Stomach (tissue), 19 donors: ENCODE measurements at places on chromosomes 2 and 18. TPM values are rescaled to one million over a fixed set of nuclear protein-coding genes. Genes with fewer than 3 reads are reported as not detected.

ICOS gene
- not detected for total RNA-seq

SP110 gene
- 4.6 TPM for total RNA-seq

EPB41L3 gene
- total RNA-seq: 71.0 TPM

FRZB gene
- total RNA-seq: 13.6 TPM

HOXD3 gene
- total RNA-seq: not detected

COPS9 gene
- 80.9 TPM for total RNA-seq

AFTPH gene
- 58.9 TPM for total RNA-seq

WBP1 gene
- 15.9 TPM for total RNA-seq

CCDC74A gene
- 3.7 TPM for total RNA-seq

C2orf78 gene
- not detected for total RNA-seq

ANO7 gene
- 61.3 TPM for total RNA-seq

RAB31 gene
- total RNA-seq: 23.5 TPM

CFAP221 gene
- 1.3 TPM for total RNA-seq

FAM124B gene
- 0.72 TPM for total RNA-seq

IMPA2 gene
- 138 TPM for total RNA-seq

RGPD4 gene
- not detected for total RNA-seq

CHRND gene
- not detected for total RNA-seq

STAT4 gene
- total RNA-seq: 0.89 TPM
